ENCODE measurements at places on chromosomes 13 and 19. TPM values are rescaled to one million over a fixed set of nuclear protein-coding genes. Genes with fewer than 3 reads are reported as not detected.

The GNA15 gene
- polyA plus RNA-seq: not detected

The PCP2 gene
- polyA plus RNA-seq: not detected

The AP1M2 gene
- 0.16 TPM for polyA plus RNA-seq

DNA sequence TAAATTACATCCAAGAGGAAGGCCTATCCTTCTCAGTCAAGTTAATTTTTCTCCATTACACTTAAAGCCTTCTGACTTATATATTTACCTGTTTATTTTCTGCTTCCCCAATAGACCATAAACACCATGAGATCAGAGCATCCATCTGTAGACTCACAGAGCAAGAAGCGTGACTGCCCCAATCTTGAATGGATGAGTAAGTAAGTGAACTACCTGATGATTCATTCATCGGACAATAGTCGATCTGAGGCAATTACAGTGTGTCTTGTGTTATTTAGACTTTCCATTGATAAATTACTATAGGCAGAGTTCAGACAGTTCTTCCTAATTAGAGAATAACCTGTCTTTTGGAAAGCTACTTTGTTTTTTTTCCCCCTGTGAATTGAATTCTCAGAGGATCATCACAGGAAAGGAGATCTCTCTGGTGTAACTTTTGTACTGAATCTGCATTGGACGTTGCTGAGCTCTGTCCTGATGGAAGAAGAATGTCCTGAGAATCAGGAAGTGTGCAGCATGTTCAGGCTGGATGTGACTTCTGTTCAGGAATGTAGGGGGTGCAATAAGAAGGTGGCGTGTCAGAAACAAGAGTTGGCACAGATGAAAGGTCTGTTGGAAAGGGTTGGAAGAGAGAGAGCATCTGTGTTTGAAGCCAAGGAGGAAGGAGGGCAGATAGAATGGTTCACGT lies 367.0 kb downstream of the NALCN start:
- H3K4me3 ChIP-seq: no peak overlapping the region
- DNase-seq: peak; percentile 52
- H3K4me1 ChIP-seq: no peaks in the 10 kb centered on the region
- no peaks in the 10 kb centered on the region for H3K27me3 ChIP-seq
- H3K27ac ChIP-seq: no peak overlapping the region

GRCh38 chr19:43474487-43474886 lies 9.1 kb upstream of the LYPD3 start:
- H3K27me3 ChIP-seq: no peaks in the 10 kb centered on the region
- H3K36me3 ChIP-seq: peaks cover 4% of the 10 kb centered on the region
- DNase-seq: no peak
- no peak overlapping the region for H3K4me3 ChIP-seq
- peak overlapping the region; percentile 87 for H3K27ac ChIP-seq
- H3K4me1 ChIP-seq: peaks cover 11% of the 10 kb centered on the region

- H3K27ac ChIP-seq: no peak overlapping the region
- H3K4me1 ChIP-seq: no peaks in the 10 kb centered on the region
- no peaks in the 10 kb centered on the region for H3K36me3 ChIP-seq
- no peak overlapping the region for H3K4me3 ChIP-seq
Observed at GRCh38 chr13:33730619-33731018, 87.3 kb upstream of the RFC3 start.

Data from fibroblast of lung (primary cell).